GM04503 (cell line): ENCODE measurements at places on chromosomes 6 and 20.

- no peak for DNase-seq
Observed at GRCh38 chr20:35767683-35768481, 3.9 kb upstream of the PHF20 start.

- DNase-seq: no peak
Observed at GRCh38 chr6:52575502-52575892, 1.4 kb downstream of the TRAM2 start.

DNA sequence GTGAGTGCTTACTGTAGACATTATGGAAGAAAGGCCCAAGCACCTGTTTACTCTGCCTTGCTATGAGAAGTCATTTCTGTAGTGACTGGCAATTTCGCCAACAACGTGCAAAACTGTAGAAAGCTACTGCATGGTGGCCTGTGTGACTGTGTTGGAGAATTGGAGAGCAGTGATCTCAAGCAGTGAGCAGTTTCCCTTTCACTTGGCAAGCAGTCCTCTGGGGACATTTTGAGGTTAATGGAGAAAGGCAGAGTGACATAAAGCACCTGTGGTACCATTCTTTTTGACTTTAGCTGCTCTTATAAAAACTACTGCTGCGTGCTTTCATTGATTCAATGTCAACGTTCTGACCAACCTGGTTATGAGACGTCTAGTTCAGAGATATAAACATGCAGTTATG is 382.6 kb upstream of the JAG1 start:
- DNase-seq: no peak

DNA sequence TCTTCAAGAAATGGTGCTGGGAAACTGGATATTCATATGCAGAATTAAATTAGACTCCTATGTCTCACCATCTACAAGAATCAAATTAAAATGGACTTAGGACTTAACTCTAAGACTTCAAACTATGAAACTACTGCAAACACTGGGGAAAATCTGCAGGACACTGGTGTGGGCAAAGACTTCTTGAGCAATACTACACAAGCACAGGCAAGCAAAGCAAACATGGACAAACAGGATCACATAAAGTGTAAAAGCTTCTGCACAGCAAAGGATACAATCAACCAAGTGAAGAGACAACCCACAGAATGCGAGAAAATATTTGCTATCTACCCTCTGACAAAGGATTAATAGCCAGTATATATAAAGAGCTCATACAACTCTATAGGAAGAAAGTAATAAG is 1161.1 kb upstream of the CITED2 start:
- DNase-seq: no peak

DNA sequence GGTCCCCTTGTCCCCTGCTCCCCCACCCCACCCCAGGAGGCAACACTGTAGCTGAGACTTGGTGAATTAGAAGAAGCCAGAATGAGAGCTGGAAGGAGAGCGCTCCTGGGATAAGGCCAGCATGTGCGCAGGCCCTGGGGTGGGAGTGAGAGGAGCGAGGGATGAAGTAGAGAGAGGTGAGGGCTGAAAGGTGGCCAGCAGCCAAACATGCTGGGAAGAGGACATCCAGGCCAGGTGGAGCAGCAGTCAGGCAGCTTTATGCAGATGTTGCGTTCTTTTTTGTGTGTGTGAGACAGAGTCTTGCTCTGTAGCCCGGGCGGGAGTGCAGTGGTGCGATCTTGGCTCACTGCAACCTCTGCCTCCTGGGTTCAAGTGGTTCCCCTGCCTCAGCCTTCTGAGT is 2.2 kb upstream of the BPIFB1 start:
- no peak for DNase-seq

- DNase-seq: no peak
Observed at GRCh38 chr20:57450419-57450818, 59.2 kb downstream of the RBM38 start.

DNA sequence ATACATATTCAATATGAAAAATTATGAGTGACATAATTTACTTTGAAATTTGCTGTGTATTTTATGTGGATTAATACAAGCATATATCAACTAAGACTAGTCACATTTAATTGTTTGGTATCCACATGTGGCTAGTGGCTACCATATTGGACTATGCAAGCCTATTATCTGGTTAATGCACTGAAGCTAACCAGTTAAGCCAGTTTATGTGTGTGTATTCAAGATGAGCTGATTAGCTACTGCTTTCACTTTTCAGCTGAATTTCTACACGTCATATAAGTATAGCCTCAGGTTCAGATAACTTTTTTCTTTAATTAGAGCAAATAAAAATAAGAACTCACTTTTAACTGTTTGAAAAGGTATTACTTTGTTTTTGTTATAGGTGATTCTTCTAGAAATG is 903.7 kb downstream of the TFAP2A start:
- DNase-seq: no peak

DNA sequence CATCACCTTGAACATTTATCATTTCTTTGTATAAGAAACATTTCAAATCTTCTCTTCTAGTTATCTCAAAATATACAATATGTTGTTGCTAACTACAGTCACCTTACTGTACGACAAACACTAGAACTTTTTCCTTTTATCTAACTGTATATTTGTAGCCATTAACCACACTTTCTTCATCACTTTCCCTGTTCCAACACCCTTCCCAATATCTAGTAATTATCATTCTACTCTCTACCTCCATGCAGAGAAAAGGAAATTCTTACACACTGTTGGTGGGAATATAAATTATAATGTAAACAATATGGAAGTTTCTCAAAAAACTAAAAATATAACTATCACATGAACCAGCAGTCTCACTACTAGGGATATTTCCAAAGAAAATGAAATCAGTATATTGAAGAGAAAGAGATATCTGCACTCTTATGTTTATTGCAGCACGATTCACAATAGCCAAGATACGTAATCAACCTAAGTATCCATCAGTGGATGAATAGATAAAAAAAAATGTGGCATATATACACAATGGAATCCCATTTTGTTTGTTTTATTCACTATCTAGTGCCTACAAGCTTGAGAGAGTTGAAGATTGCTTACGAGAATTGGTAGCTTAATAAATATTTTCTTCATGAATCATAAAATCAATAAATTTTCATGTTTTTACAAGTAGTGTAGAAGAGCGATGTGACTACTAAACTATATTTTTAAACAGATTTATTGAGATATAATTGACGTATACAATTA is 2.4 kb downstream of the RHAG start:
- DNase-seq: no peak

GRCh38 chr6:95240514-95240913 is 336.8 kb upstream of the MANEA start:
- DNase-seq: no peak

- DNase-seq: no peak
Observed at GRCh38 chr20:33826270-33826897, 15.2 kb downstream of the CHMP4B start.

- peak; percentile 96 for DNase-seq
Observed at GRCh38 chr6:3913077-3913957, 64.1 kb downstream of the FAM50B start.

DNA sequence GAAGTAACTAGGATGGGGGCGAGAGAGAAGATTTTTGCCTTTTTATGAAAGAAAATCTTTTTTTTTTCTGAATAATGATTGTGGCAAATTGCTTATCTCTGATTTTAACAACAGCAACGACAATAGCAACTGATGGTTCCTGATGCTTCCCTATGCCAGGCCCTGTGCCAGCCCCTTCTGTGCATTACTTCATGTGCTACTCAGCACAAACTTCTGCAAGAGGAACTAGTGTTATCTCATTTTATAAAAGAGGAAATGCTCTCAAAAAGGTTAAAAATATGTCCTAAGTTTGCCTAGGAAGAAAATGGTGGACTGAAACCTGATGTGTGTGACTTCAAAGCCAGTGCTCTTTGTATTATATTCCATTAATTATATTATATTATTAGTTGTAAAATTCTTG is 74.0 kb upstream of the RALGAPA2 start:
- no peak for DNase-seq

GRCh38 chr20:7798176-7798575 is 142.1 kb downstream of the HAO1 start:
- DNase-seq: no peak

DNA sequence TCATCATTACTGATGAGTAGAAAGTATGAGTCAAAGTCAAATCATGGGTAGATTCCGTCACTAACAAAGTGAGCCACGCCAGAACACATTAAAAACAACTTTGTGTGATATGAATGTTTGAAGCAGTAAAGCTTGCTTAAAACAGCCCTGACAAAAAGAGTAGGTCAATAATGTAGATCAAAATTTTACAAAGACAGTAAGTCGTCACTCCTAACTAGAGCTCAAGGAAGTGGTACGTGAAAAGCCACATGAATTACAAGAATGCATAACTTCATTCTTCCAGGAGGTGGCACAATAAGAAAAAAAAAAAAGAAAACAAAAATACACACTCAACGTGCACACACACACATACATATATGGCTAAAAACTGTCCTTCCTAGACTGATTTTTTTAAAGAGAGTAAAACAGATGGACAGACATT is 69.9 kb downstream of the HACE1 start:
- peak; percentile 32 for DNase-seq

DNA sequence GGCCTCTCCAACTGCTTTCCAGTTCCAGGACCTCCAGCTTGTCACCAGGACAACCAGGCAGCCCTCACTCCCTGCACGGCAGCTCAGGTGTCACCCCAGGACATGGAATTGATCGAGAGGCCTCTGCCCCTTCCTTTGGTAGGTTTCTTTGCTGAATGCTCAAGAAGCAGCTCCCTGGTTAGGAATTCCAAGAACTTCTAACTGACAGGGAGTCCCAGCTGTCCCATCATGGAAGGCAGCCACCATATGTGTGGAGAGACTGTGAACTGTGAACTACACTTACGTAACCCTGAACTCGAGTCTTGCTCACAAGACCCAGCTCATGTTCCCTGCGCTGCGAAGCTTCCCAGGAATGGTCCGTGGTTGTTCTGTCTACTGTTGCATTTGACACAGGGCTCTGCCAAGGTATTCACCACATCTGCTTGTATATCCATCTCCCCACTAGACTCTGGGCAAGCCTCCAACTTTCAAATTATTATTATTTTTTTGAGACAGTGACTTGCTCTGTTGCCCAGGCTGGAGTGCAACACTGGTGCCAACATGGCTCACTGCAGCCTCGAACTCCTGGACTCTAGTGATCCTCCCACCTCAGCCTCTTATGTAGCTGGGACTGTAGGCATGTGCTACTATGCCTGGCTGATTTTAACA is 35.7 kb downstream of the MGME1 start:
- DNase-seq: no peak

DNA sequence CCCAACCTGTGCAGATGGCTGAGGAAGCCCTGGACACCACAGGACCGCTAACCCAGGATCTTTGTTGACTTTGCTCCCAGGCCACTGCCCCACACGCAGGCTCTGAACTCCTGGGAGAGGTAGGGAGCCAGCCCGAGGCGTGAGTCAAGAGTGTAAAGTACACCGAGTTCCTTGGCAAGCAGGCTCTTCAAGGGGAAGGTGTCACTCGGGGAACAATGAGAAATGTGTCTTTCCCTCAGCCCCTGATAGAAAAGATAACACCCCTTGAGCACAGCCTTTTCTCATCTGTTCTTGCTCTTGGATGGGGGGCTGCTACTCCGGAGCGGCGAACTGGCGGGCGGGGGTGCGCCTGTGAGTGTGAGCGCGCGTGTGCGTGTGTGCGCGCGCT is 472 bp upstream of the EDN3 start:
- DNase-seq: no peak

- DNase-seq: no peak
Observed at GRCh38 chr6:118401325-118401975, 146.6 kb upstream of the PLN start.

GRCh38 chr6:22903826-22904225 is 334.5 kb downstream of the HDGFL1 start:
- DNase-seq: no peak

DNA sequence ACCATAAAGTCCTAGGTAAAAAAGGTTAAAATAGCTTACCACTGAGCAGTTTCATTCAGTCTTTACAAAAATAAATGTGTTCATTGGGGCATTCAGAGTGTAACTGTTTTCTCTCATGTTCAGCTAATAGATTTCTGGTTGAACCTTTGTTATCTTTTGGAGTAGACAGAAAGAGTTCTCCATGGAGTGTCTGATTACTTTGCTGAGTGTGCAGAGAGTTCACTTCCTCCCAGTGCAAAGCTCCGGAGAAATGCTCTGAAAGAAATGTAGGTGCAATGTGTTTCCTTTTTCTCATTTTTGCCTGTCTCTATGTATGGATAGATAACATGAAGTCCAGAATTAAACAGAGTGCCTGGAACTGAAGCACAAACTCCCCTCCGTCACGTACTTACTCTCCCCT is 52.6 kb downstream of the JAG1 start:
- DNase-seq: no peak

GRCh38 chr6:79040083-79040482 is 38.0 kb downstream of the PHIP start:
- DNase-seq: no peak

DNA sequence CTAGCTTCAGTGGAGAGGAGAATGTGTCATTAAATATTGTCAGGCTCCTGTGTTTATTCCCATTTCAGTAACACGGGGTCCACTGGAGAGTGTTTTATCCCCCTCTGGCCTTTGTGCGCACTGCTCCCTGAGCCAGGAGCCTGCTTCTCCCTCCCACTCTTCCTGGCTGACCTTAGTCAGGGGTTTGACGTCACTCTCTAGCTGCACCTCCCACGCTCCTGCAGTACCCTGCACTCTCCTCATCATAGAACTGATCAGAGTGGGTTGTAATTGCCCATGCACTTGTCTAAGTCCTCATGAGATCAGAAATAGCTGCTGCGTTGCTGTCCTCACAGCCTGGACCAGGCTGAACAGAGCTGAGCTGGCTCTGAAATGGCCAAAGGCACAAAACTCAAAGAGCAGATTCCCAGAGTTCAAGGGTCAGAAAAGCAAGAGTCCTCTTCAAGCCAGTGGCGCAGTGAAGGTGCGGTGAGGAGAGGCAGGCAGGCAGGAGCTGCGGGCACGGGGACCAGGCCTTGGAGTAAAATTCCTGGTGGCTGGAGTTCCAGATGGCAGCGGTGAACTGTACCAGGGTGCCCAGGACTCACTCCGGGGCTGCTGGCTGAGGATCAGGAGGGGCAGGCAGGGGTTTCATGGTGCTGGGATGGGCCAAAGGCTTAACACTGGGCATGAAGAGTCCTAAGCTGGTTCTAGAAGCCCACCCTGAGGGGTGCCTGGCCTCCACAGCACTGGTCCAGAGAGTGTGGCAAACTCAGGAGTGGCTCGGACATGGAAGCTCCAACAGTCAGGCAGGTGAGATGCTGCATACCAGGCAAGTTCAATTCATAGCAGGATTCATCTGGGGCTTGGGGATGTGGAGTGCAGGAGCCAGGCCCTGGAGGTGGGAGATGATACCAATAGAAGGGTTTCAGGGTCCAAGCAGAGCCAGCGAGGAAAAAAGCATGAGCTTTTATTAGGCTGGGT is 170.9 kb downstream of the SCP2D1 start:
- no peak for DNase-seq

DNA sequence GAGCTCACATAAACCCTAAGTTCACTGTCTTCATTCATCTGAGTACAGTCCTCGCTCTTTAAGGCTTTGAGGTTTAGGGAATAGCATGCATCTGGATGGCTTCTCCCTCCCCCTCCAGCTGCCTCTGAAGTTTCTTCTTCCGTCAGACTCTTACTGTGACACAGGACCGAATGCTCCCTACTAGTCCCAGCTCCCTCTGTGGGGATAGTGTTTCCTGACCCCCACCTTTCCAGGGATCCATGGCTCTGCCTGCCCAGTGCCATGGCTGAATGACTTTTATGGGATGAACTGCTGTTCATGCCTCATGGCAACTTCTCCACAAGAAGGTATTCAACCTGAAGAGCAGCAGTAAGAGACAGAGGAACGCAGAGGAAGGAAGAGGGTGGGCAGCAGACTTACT is 79.8 kb upstream of the EMILIN3 start:
- DNase-seq: no peak

- DNase-seq: no peak
Observed at GRCh38 chr6:40391086-40391485, 196.1 kb downstream of the LRFN2 start.
